Fibroblast of skin of left quadriceps (primary cell): ENCODE measurements at places on chromosomes 13 and 19.

GRCh38 chr19:5664515-5664914 lies 15.8 kb downstream of the MICOS13 start:
- no peak for DNase-seq

GRCh38 chr13:113404723-113405471 lies 41.0 kb upstream of the GRTP1 start:
- DNase-seq = no peak

DNA sequence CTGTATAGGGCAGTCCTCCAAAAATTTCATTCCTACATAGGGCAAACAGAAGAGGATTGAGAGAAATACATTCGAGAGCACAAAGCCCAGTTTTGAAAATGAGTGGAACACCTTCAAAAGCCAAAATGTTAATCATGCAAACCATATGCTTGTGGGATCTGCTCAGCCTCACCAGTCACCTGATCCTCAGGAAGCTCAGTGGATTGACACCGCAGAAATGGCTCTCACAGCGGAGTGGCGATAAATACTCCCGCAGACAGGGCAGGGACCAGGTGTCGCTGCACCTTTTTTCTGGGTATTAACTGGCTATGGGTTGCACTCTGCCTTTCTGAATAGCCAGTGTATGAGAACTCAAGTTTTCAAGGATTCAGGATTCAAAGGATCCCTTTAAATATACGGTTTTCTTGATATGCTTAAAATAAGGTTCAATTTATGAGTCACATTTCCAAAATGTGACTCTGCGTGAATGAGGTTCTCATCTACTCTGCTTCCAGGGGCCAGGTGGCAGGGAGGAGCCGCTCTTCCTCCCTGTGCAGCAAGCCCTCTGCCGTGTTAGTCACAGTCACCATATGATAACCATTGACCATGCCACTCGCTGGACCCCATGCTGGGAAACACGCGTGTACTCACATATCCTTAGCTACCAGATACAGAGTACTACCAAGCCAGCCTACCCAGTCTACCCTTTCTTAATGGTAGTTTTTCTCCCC lies 18.3 kb upstream of the DHRS12 start:
- DNase-seq = no peak

- DNase-seq = no peak
Observed at GRCh38 chr13:110036060-110036459, 249.7 kb upstream of the IRS2 start.

- DNase-seq = no peak
Observed at GRCh38 chr13:108225440-108225839, 7.2 kb downstream of the ABHD13 start.
